ENCODE measurements at places on chromosomes 11 and 22.
A peak's percentile ranks its signal among the peaks of the same experiment; 100 is the strongest.

- no peak for DNase-seq
Measured at GRCh38 chr11:22304337-22304961, 33.7 kb upstream of the SLC17A6 start.

- DNase-seq, result no peak
Measured at GRCh38 chr22:45993841-45994240, 16.9 kb upstream of the WNT7B start.

DNA sequence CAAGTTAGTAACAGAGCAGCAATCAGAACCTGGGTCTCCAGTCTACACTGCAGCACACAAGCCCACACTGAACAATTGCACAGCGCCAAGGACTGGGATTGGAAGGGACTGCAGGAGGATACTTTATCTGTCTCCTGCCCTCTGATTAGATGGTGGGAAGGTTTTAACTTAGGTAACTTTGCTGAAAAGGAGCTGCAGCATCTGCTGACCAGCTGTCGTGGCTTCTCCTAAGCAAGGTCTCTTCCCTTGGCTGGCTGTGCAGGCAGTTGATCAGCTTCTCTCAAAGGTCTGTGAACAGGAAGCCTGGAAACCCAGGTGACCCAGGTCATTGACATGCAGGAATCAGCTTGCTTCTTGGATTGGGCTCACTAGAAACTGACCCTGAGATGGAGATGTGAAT lies 82.4 kb downstream of the ISX start:
- no peak for DNase-seq

GRCh38 chr11:123451183-123451781 lies 21.2 kb downstream of the GRAMD1B start:
- DNase-seq, result no peak

GRCh38 chr11:86740628-86741483 lies 59.5 kb upstream of the PRSS23 start:
- peak; percentile 32 for DNase-seq

GRCh38 chr22:35410663-35411034 lies 10.7 kb downstream of the MCM5 start:
- no peak for DNase-seq

- DNase-seq, result no peak
Measured at GRCh38 chr11:125211191-125211947, 46.8 kb downstream of the PKNOX2 start.

DNA sequence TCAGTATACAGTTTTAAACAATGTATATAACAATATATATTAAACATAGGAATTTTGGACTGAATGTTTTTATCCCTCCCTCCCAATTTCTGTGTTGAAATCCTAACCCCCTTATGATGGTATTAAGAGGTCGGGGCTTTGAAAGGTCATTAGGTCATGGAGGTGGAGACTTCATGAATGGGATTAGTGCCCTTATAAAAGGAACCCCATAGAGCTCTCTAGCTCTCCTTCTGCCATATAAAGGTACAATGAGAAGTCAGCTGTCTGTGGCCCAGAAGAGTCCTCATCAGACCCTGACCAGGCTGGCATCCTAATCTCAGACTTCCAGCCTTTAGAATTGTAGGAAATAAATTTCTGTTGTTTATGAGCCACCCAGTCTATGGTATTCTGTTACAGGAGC lies 6.5 kb downstream of the NNMT start:
- no peak for DNase-seq

GRCh38 chr11:102499151-102499550 lies 31.4 kb downstream of the MMP7 start:
- no peak for DNase-seq

- DNase-seq, result no peak
Measured at GRCh38 chr11:116465056-116465455, 307.7 kb downstream of the BUD13 start.

DNA sequence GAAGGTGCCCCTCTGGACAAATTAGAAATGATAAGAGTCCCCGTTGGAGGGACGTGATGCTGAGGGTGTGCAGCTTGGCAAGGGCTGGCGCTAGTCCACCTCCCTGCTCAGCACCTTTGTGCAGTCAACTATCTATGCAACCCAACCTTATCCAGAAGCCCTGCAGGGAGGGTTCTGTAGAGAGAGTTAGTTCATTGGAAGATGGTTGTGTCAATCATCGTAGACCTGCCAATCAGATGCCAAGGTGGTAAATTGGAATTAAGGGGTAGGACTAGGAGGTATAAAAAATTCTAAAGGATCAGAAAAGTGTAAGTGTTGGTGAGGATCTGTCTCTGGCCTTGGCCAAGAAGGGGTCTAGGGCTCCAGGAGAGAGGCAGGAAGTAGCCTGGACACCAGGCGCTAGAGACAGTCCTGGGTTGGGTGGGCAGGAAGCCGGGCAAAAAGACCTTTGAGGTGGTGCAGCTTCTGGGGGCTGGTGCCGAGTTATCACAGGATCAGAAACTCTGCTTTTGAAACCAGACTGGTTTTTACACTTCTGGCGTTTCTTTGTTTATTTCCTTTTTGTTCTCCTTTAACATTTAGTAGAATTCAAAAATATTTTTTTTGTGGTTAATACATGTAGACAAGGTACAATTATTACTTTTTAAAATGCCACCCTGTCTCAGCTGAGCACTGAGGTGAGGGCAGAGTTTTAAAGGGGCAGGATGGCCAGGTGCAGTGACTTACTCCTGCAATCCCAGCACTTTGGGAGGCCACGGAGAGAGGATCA lies 1.6 kb downstream of the C1QTNF6 start:
- DNase-seq, result peak; percentile 53

DNA sequence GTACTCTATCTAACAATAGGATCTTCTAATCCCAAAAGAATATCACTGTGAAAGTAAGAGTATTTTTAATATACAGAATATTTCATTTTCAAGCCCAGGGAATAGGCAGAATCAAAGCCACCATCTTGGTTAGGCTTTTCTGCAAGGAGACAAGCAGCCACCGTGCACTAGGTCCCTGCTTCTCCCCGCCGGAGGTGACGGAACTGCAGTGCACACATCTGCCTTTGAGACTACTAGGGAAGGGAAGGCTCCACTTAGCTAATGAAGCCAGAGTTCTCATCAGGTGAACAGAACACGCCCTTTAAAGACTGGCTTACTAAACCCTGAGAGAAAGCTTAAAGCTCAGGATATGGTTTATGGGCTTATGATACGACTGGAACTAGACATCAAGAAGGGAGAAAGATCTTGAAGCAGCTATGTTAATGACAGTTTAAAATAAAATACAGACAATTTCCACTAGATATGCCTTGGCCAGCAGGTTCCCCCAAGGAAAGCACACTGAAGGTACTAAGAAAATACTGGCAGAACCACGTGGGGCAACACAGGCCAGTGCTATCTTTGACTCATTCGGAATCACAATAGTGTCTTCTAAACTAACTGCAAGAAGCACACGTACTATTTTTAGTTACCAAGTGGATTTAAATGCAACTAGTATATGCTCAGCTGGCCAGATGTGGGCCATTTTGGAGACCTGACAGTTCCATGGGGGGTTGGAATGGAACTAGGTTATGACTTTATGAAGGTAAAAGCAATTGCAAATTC lies 127.4 kb upstream of the LMO1 start:
- DNase-seq, result no peak

DNA sequence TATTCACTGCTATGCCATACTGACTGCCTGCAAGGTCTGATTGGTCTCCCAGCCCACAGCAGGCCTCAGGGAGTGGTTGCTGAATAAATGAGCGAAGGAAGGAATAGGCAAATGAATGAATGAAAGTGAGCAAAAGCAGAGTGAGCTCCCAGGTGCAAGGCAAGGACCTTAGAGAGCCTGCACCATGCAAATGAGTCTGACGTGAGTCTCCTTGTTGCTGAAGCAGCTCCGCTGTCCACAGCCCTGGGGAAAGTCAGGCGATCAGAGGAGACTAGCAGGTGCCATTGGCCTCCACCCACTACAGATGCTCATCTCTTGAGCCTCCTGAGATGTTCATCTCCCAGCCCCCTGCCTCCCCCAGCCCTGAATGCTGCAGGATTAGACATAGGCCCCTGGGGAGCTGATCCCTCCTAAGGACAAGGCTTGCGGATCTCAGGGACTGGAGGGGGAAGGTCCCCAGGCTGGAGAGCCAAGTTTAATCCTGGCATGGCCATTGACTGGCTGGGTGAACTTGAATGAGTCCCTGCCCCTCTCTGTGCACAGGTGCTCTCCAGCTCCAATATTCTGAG lies 22.1 kb downstream of the GDPD5 start:
- no peak for DNase-seq

GRCh38 chr11:11993839-11994238 lies 14.6 kb downstream of the DKK3 start:
- DNase-seq, result no peak

- DNase-seq, result no peak
Measured at GRCh38 chr11:44893308-44893822, 57.3 kb downstream of the TP53I11 start.

DNA sequence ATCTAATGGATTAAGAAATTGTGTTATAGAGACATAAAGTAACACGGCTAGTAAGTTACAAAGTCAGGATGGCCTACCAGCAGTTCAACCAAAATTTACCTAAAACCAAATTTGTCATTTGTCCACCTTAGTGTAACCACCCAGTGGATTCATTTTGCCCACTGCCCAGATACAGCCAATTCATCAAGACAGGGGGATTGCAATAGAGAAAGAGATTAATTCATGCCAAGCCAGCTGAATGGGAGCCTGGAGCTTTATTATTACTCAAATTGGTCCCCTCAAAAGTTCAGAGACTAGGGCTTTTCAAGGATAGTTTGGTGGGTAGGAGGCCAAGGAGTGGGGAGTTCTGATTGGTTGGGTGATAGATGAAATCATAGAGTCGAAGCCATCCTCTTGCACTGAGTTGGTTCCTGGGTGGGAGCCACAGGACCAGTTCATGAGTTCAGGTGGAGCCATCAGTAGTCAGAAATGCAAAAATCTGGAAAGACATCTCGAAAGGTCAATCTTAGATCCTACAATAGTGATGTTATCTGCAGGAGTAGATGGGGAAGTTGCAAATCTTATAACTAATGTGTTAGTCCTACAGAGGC lies 304.2 kb upstream of the CADM1 start:
- DNase-seq, result no peak

- DNase-seq, result no peak
Measured at GRCh38 chr11:9605742-9606141, 32.3 kb downstream of the WEE1 start.

DNA sequence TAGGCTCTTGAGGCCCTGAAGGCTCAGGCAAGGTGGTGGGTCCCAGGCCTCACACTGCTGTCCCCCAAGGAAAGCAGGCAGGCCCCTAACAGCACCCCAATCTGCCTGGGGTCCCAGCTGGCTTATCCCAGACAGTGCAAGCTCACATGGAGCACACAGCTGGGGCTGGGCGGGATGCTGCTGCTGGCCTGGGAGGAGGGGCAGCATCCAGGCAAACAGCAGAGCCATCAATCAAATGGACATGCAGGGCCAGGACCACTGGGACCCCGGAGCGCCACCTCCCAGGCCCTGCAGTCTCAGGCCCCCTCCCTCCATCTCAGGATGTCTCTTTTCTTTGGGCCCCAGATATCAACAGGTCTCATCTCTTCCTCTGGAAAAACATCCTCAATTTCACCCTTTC lies 140.3 kb downstream of the BRD1 start:
- no peak for DNase-seq

DNA sequence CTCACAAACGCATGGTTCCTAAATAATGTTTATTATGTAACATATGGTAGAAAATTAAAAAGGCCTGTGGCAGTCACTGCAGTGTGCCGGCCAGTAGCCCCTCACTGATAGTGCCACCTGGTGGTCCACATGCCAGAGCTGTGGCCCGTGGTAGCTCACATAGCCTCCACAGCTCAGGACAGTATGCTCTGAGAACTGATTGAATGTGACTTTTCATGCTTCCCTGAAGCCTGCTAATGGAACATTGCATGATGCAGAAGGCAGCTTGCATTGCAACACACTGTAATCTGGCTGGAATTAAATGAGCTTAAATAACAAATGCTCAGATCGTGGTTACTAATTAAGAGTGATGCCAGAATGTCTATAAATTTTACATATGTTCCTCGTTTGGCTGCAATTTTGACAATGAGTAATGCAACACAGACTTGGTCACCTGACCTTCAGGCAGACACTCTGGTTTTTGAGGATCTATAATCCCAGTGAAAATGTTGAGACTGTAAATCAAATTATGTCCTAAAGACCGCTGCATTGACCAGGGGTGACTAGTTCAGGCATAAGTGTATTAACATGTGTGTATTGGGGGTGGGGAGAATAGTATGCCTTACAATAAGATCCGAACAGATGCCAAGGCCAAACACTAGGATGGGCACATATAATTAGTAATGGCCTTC lies 566.4 kb downstream of the METTL15 start:
- DNase-seq, result no peak

Measured in stimulated activated CD4-positive, alpha-beta T cell treated with anti-CD3 and anti-CD28 coated beads, Interleukin-4, amount 100 ng/mL, for 24 hours (primary cell).